ENCODE measurements at places on chromosomes 1 and 21. TPM values are rescaled to one million over a fixed set of nuclear protein-coding genes. Genes with fewer than 3 reads are reported as not detected.
A peak's percentile ranks its signal among the peaks of the same experiment; 100 is the strongest.

DNA sequence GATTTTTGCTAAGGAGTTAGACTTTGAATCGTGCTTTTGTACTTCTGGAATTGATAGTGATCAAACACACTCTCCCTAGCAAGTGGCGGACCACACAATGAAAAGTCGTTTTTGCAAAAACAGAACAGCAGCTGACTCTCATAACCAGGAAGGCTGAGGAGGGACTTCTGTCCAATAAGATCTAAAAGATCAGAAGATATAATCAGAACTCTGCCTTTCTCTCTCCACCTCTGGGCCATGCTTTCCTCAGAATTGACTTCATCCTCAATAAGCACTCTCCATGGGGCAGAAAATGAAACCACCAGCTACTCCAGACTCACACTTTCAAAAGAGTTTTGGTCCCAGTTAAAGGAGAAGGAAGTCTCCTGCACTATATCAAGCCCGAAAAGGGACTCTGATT is 55.3 kb upstream of the SAMD13 start:
- H3K27ac ChIP-seq, result no peak overlapping the region

- no peak overlapping the region for H3K27ac ChIP-seq
- peak; percentile 64 for DNase-seq
- no peaks in the 10 kb centered on the region for H3K36me3 ChIP-seq
- peaks cover 14% of the 10 kb centered on the region for H3K27me3 ChIP-seq
Measured at GRCh38 chr1:1433804-1434130, 1.7 kb upstream of the VWA1 start.

DNA sequence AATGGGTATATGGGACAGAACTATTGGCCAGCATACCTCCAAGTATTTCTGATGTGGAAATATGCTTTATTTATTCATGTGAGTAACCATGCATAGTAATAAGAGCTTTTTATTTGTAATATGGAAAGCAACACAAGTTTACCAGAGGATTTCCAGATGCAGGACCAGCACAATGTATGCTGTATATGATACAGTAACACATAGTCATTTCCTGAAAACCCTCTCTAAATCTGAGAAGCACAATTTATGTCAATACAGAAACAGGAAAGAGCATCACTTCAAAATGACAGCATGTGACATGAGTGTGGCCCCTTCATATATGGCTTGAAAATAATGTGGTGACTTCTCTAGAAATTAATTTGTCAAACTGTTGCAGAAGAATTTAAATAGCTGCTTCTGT is 1134.7 kb upstream of the ADGRL2 start:
- no peaks in the 10 kb centered on the region for H3K4me1 ChIP-seq
- H3K36me3 ChIP-seq, result no peaks in the 10 kb centered on the region

MATN1 gene
- total RNA-seq, result 1.0 TPM

- H3K36me3 ChIP-seq, result no peaks in the 10 kb centered on the region
- no peak for DNase-seq
- no peaks in the 10 kb centered on the region for H3K27me3 ChIP-seq
- H3K27ac ChIP-seq, result no peak overlapping the region
- H3K4me1 ChIP-seq, result no peaks in the 10 kb centered on the region
- no peak overlapping the region for H3K4me3 ChIP-seq
Measured at GRCh38 chr1:164753521-164754077, 194.6 kb downstream of the PBX1 start.

ANGPTL3 gene
- total RNA-seq, result not detected

DNA sequence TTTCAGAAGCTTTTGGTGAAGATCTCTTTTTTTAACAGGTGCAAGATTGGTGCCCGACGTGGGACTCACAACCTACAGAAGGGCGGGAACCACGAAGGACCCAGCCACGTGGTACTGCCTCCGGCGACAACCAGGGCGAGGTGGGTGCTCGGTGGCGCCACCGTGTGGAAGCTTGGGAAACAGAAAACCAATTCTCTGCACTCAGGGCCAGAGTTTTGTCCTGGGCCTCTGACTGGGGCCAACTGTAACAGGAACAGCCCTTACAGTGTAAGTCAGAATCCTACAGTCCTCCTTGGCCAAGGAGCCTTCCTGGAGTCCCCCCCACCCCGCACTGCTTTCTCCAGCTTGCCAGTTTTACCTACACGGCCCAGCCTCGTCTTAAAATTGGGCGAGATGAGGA is 11.6 kb upstream of the S100A7A start:
- H3K27me3 ChIP-seq, result peaks cover 10% of the 10 kb centered on the region
- no peak overlapping the region for H3K4me3 ChIP-seq
- H3K27ac ChIP-seq, result no peak overlapping the region
- H3K36me3 ChIP-seq, result no peaks in the 10 kb centered on the region
- H3K4me1 ChIP-seq, result peaks cover 7% of the 10 kb centered on the region
- DNase-seq, result peak; percentile 43

WNT4 gene
- total RNA-seq, result not detected

BRINP2 gene
- total RNA-seq, result not detected

GRCh38 chr1:175560192-175560591 is 183.2 kb downstream of the TNR start:
- no peaks in the 10 kb centered on the region for H3K4me1 ChIP-seq
- no peak overlapping the region for H3K4me3 ChIP-seq
- H3K27me3 ChIP-seq, result peaks cover 4% of the 10 kb centered on the region
- no peaks in the 10 kb centered on the region for H3K36me3 ChIP-seq
- H3K27ac ChIP-seq, result no peak overlapping the region

- H3K27me3 ChIP-seq, result peaks cover 73% of the 10 kb centered on the region
- H3K4me1 ChIP-seq, result no peaks in the 10 kb centered on the region
- H3K36me3 ChIP-seq, result no peaks in the 10 kb centered on the region
- no peak for DNase-seq
- no peak overlapping the region for H3K4me3 ChIP-seq
Measured at GRCh38 chr1:110076789-110077500, 6.5 kb upstream of the ALX3 start.

TTC24 gene
- total RNA-seq, result 17.4 TPM

TRPM2 gene
- total RNA-seq, result 2.4 TPM

ERICH3 gene
- total RNA-seq, result not detected

TTLL7 gene
- total RNA-seq, result 5.0 TPM

DNA sequence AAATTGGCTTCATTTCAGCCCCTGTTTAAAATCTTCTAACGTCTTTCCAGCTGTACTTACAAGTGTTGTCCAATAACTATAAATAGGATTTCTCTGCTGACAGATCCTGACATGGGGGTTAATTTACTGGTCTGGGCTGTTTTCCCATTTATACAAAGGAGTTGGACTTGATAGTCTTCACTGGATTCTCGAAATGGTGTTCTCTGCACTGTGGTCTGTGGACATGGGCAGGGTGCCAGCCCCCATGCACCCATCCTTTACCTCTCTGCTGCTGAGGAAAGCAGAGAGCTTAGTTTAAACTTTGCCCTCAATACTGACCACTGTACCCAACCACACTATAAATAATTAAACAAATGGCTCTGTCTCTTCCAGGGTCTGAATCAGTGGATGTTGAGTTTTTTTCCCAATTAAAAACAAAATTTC is 5.2 kb downstream of the DIO1 start:
- DNase-seq, result no peak
- no peak overlapping the region for H3K4me3 ChIP-seq
- H3K4me1 ChIP-seq, result peaks cover 12% of the 10 kb centered on the region
- H3K27ac ChIP-seq, result no peak overlapping the region

GRCh38 chr1:241934201-241934848 is 23.2 kb upstream of the BECN2 start:
- H3K4me1 ChIP-seq, result no peaks in the 10 kb centered on the region
- no peak overlapping the region for H3K27ac ChIP-seq
- peaks cover 10% of the 10 kb centered on the region for H3K27me3 ChIP-seq
- H3K4me3 ChIP-seq, result no peak overlapping the region
- DNase-seq, result no peak

DNA sequence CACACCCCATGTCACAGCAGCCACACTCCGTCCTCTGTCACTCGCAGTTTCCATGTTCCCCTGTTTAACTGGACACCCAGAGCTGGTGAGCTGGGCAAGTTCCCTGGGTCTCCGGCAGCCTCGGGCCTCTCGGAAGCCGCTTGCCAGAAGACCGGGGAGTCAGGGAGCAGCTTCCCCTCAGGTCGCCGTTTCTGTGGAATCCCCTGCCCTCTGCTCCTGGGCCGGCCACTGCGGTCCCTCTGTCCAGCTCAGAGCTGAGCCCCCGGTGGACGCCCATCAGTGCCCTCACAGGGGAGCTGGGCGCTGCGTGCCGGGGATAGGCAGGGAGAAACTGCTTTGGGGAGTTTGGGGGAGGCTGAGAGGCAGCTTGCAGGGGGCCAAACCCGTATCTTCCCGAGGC is 37.7 kb downstream of the KCNAB2 start:
- DNase-seq, result no peak
- H3K27ac ChIP-seq, result no peak overlapping the region
- H3K27me3 ChIP-seq, result no peaks in the 10 kb centered on the region
- no peaks in the 10 kb centered on the region for H3K4me1 ChIP-seq
- no peak overlapping the region for H3K4me3 ChIP-seq
- peaks cover 2% of the 10 kb centered on the region for H3K36me3 ChIP-seq

CLCA4 gene
- not detected for total RNA-seq

APOBEC4 gene
- not detected for total RNA-seq

DNA sequence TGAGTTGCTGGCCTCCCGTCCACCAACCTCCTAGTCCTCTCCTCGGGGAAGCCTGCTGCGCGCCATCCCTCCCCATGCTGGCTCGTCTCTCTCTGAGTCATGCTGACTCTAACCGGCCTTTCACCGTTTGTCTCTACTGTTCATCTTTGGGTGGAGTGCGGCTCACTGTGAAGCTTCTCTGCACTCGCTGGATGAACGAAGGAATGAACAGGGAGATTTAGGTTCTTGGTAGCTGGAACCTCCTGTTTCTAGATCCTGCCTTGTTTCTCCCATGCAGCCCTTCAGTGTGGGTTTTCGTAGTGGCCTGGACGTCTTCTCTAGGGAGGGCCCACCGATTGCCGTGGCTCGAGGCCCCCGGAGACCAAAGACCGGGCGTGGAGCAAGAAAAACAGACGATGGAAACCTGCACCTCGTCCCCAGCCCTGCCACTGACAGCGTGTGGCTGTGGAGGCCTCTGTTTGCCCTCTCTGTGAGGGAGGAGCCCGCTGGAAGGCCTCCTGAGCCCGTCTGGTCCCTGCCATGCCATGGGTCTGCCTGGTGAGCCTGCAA is 227.6 kb upstream of the C1orf174 start:
- DNase-seq, result no peak
- no peaks in the 10 kb centered on the region for H3K4me1 ChIP-seq
- no peaks in the 10 kb centered on the region for H3K36me3 ChIP-seq

GRCh38 chr1:61498342-61498741 is 226.6 kb downstream of the TM2D1 start:
- H3K4me1 ChIP-seq, result no peaks in the 10 kb centered on the region
- H3K4me3 ChIP-seq, result no peak overlapping the region
- no peak overlapping the region for H3K27ac ChIP-seq
- DNase-seq, result no peak

FAM151A gene
- not detected for total RNA-seq

GRCh38 chr1:212922016-212922415 is 28.3 kb upstream of the VASH2 start:
- no peak overlapping the region for H3K4me3 ChIP-seq
- H3K27me3 ChIP-seq, result peaks cover 7% of the 10 kb centered on the region
- no peaks in the 10 kb centered on the region for H3K4me1 ChIP-seq
- DNase-seq, result no peak

ICOSLG gene
- total RNA-seq, result 3.2 TPM

CTSS gene
- 47.1 TPM for total RNA-seq

BNIPL gene
- 2.8 TPM for total RNA-seq

DNA sequence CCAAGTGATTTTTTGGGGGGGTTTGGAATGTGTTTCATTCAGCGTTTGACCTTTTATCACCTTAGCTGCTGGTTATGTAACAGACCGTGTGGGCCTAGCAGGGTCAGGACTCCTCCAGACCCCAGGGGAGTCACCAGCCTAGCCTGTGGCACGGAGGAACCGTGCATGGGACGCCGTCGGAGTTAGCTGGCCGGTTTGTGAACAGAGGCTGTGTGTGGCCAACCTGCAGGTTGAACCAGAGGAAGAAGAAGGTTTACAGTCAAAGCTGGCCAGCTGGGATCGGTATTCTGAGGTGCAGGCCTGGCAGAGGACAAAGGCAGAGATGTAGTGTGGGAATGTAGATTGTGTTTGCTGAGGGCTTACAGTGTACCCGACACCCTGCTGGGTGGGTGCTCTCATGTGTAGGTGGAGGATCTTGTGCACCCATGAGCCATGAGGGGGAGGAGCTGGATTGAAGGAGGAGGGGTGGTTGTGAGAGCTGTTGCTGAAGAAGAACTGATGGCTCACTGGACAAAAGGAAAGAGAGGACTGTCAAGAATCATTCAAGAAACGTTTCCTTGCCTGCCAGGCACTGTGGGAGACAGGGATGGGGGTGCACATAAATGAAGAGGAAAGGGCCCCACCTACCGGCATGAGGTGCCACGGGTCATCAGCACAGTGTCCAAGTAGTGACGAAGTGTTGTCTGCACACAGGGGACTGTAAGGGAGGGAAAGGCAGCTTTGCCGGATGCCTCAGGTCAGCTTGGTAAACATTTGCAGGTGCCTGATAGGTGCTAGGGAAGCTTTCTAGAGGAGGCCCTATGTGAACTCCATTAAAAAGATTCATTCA is 40.0 kb upstream of the PWP2 start:
- peaks cover 45% of the 10 kb centered on the region for H3K4me1 ChIP-seq
- peak overlapping the region; percentile 89 for H3K27ac ChIP-seq
- H3K27me3 ChIP-seq, result no peaks in the 10 kb centered on the region
- DNase-seq, result no peak
- no peak overlapping the region for H3K4me3 ChIP-seq

GRCh38 chr1:245480393-245481120 is 325.8 kb downstream of the KIF26B start:
- no peak overlapping the region for H3K4me3 ChIP-seq
- H3K36me3 ChIP-seq, result no peaks in the 10 kb centered on the region
- H3K4me1 ChIP-seq, result no peaks in the 10 kb centered on the region
- H3K27ac ChIP-seq, result no peak overlapping the region
- DNase-seq, result no peak

NFIA gene
- 27.3 TPM for total RNA-seq

KRTAP10-9 gene
- not detected for total RNA-seq

PCBP3 gene
- total RNA-seq, result 20.2 TPM

GRCh38 chr21:36247316-36248010 is 72.5 kb upstream of the MORC3 start:
- no peak overlapping the region for H3K27ac ChIP-seq
- no peaks in the 10 kb centered on the region for H3K4me1 ChIP-seq
- H3K27me3 ChIP-seq, result no peaks in the 10 kb centered on the region
- DNase-seq, result no peak
- no peak overlapping the region for H3K4me3 ChIP-seq

DNA sequence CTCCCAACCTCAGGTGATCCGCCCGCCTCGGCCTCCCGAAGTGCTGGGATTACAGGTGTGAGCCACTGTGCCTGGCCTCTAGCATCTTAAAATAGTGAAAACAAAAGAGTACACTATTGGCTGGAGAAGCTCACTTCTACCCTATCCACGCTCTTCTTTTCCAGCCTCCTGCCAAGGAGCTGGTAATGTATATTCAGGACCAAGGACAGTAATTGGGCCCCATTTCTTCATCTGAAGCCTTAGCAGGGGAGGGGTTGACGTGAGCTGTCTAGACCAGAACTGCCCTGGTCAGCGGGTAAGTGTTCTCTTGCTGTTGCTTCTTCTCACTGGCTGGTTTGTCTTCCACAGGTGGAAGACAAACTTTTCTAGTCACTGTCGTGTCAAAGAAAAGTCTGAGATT is 70.2 kb downstream of the DNM3 start:
- H3K27me3 ChIP-seq, result no peaks in the 10 kb centered on the region
- H3K4me1 ChIP-seq, result no peaks in the 10 kb centered on the region

- H3K27me3 ChIP-seq, result peaks cover 45% of the 10 kb centered on the region
- no peaks in the 10 kb centered on the region for H3K36me3 ChIP-seq
- peaks cover 12% of the 10 kb centered on the region for H3K4me1 ChIP-seq
Measured at GRCh38 chr1:180247580-180247979, 17.5 kb downstream of the LHX4 start.

- H3K27me3 ChIP-seq, result peaks cover 12% of the 10 kb centered on the region
- no peaks in the 10 kb centered on the region for H3K36me3 ChIP-seq
- no peak for DNase-seq
- H3K27ac ChIP-seq, result no peak overlapping the region
- H3K4me3 ChIP-seq, result no peak overlapping the region
- H3K4me1 ChIP-seq, result no peaks in the 10 kb centered on the region
Measured at GRCh38 chr1:117146072-117146471, 24.5 kb upstream of the TRIM45 start.

INTS7 gene
- 20.9 TPM for total RNA-seq

CD1C gene
- total RNA-seq, result 0.16 TPM
